OCI-LY7 (cell line): ENCODE measurements at places on chromosomes 2 and 18. TPM values are rescaled to one million over a fixed set of nuclear protein-coding genes. Genes with fewer than 3 reads are reported as not detected.

The MOGAT1 gene
- not detected in 2 replicates for total RNA-seq

The DLGAP1 gene
- total RNA-seq: not detected in 2 replicates

GRCh38 chr2:102052365-102052764, 60.6 kb downstream of the IL1R2 start:
- DNase-seq: no peak

- no peak for DNase-seq
Measured at GRCh38 chr2:35347561-35347960, 1008.0 kb upstream of the CRIM1 start.

GRCh38 chr2:88016960-88017779, 823 bp upstream of the RNU2-63P start:
- DNase-seq: no peak

DNA sequence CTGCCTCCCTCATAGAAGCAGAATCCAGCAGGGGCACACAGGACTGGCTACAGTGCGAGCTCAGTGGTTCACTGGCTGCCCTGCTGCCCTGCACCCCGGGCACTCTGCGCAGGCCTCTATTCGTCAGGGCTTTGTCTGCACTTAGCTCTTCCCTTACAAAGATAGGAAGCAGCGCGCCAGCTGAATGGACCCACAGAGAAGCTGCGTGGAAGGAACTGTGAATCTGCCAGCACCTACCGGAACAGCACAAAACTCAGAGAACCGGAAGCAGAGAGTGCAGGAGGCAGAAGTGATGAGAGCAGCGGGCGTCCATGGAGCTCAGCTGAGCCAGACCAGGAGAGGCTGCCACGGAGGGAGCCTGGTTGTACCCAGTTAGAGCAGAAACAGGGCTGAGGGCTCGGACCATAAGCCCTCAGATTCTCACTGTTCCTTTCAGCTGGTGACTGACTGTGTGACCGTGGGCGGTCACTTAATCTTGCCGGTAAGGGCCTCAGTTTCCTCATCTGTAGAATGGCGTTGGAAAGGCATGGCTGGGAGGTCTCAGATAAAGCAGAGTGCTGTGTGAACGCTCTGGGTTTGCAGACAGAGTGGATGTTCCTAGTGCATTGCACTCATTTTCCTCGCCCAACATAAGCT, 23.1 kb upstream of the SLC66A3 start:
- no peak for DNase-seq

GRCh38 chr2:118668431-118669424, 178.7 kb downstream of the EN1 start:
- DNase-seq: no peak

DNA sequence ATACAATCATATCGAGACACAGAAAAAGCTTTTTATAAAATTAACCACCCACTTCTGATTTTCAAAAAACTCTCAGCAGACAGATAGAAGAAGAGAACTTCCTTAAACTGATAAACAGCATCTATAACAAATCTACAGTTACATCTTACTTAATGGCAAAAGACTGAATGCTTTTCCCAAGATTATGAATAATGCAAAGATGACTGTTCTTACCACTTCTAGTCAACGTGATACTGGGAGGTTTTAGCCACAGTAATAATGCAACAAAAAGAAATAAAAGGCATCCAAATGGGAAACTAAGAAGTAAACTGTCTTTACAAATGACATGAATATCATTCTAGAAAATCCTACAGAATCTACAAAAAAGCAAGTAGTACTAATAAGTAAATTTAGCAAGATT, 58.0 kb upstream of the TMEM247 start:
- DNase-seq: no peak

GRCh38 chr2:15367715-15368114, 193.4 kb downstream of the NBAS start:
- DNase-seq: no peak
